ENCODE measurements at places on chromosomes 7 and 10.

DNA sequence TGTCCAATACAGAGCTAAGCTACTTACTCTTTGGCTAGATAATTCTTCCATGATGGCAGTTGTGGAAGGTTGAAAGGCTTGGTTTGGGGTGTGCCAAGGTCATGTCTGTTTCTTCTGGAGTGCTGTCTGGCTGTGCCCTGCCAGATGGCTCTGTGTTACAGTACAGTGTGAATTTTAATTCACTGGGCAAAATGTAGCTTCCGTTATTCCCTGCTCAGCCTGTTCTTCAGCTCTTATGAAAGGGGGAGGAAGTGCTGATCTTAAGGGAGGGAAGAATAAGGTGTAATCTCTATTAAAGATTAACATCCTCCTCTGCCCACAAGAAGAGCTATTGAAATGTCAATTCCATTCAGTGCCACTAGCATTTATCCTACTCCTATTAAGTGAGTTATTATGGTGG, 52.2 kb downstream of the SND1 start:
- DNase-seq, result no peak

GRCh38 chr7:67990003-67990402, 993.4 kb downstream of the TYW1 start:
- no peak for DNase-seq

DNA sequence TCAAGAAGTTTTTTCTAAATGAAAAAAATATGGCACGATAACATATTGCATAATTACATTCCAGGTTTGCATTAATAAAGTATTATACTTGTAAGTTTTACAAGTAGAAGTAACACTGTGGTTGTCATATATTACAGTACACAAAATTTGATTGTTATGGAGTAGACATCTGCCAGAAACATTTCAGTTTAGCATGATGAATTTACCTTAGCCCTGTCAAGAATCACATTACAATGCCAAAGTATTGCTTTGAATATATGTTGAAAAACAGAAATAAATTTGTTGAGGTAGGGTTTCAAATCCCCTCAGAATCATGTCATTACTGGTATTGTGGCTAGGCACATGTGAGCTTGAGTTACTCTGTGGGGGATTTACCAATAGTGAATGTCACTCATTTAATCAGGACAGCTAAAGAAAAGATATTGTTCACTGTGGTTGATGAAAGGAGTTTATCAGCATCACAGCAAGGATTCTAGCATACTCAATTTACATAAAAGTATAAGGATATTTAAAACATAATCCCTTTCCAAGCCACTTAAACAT, 112.1 kb downstream of the MDFIC start:
- DNase-seq, result no peak

GRCh38 chr10:129614341-129614740, 147.3 kb downstream of the MGMT start:
- DNase-seq, result no peak

DNA sequence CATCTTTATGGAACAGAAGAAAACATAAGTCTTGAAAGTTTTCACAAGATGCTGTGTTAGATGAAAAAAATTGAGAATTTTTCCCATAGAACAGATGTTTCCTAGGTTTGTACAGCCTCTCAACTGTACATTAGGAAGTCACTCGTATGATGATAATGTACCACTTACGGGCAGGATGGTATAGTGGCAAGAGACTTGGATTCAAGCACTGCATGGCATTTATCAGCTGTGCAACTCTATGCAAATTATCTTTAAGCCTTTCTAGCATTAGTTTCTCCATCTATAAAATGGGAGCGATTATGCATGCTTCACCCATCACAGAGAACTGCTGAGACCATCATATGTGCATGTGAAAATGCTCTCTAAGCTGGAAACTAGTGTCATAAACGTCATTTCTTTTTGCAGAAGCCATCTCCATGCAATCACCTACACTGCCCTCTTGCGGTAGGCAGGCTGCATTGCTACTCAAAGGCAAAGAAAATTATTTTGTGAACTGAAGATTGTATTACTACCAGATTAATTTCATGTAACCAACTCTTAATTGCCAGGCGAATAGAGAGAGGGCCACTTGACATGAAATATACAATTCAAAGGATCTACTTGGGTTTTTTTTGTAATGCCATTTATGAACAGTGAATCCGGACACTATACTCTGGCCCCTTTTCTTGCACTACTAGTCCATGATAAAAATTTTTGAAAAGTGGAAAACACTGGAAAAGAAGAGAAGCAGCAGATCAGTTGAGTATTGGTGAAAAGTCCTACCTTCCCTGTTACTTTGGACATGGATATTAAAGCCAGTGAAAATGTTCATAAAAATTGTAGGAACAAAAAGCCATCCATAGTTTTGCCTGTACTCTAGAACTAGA, 102.3 kb downstream of the JAZF1 start:
- peak; percentile 71 for DNase-seq

- DNase-seq, result peak; percentile 33
These were observed 209.4 kb downstream of the CELF2 start for GRCh38 chr10:11227103-11227502.

GRCh38 chr7:156386097-156386496, 254.5 kb upstream of the RNF32 start:
- no peak for DNase-seq

DNA sequence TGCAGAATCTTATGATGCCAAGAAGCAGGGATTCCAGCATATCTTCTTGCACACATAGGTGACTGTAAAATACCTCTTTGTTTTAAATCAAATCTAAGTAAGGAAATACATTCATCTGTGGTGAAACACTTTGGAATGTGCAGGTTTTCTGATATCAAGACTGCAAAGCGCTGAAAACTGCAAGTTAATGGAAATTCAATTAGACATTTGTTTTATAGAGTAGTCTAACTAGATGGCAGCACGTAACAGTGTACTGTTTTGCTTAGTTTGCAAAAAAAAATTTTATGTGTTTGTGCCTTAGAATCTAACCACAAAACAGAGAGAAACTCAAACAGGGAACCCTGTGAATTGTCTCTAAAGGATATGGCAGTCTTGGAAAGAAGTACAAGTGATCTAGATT, 259.2 kb downstream of the HDAC9 start:
- no peak for DNase-seq

- DNase-seq, result no peak
These were observed at the start of gene UFSP1 for GRCh38 chr7:100888988-100889750. TSS of gene UFSP1 (minus strand) at chr7:100889715. CDS start at chr7:100889271, 444 bp downstream.

DNA sequence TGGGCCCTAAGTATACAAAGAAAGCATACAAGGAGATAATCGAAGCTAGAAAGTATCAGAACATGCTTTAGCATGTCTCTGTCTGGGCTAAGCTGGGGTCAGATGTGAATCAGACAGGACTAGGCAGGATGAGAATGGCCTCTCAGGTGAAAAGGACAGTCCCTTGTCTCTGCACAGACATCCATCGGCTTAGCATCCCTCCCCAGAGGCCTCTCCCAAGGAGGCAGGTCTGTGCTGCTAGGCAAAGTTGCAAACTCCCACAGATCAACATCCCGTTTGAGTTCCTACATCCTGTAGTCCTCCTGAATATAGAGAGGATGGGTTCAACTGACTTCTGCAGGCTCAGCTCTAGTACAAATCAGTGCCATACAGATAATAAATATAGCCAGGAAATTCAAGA, 24.5 kb downstream of the CHST15 start:
- DNase-seq, result no peak

- DNase-seq, result no peak
These were observed 40.0 kb downstream of the CDK1 start for GRCh38 chr10:60818134-60818770.

GRCh38 chr7:100147278-100147677, 1.4 kb upstream of the LAMTOR4 start:
- DNase-seq, result no peak

GRCh38 chr7:65269150-65269856, 104.4 kb upstream of the ZNF92 start:
- DNase-seq, result peak; percentile 56

- DNase-seq, result no peak
These were observed 202.1 kb downstream of the TNS3 start for GRCh38 chr7:47379629-47380324.

GRCh38 chr10:90227786-90228185, 526.4 kb downstream of the KIF20B start:
- no peak for DNase-seq

- DNase-seq, result no peak
These were observed 16.5 kb upstream of the BNIP3 start for GRCh38 chr10:131998050-131998844.

- no peak for DNase-seq
These were observed 104.2 kb downstream of the PRTFDC1 start for GRCh38 chr10:24848195-24848594.

DNA sequence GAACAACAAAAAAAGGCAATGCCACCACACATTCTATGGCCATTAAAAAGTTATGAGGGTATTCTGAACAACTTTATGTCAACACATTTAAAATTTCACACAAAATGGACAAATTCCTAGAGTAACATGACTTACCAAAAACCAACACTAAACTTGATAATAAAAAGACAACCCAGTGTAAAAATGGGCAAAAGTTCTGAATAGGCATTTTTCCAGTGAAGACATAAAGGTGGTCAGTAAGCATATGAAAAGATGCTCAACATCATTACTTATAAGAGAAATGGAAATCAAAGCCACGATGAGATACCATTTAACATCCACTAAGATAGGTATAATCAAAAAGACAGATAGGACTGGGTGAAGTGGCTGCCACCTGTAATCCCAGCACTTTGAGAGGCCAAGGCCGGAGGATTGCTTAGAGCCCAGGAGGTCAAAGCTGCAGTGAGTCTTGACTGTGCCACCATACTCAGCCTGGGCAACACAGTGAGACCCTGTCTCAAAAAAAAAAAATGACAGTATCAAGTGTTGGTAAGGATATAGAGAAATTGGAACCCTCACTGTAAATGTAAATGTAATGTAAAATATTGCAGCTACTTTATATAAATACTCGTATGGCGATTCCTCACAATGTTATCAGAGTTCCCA, 71.1 kb upstream of the OIT3 start:
- DNase-seq, result no peak
